GM23248 (cell line): ENCODE measurements at places on chromosomes 13 and 19.

DNA sequence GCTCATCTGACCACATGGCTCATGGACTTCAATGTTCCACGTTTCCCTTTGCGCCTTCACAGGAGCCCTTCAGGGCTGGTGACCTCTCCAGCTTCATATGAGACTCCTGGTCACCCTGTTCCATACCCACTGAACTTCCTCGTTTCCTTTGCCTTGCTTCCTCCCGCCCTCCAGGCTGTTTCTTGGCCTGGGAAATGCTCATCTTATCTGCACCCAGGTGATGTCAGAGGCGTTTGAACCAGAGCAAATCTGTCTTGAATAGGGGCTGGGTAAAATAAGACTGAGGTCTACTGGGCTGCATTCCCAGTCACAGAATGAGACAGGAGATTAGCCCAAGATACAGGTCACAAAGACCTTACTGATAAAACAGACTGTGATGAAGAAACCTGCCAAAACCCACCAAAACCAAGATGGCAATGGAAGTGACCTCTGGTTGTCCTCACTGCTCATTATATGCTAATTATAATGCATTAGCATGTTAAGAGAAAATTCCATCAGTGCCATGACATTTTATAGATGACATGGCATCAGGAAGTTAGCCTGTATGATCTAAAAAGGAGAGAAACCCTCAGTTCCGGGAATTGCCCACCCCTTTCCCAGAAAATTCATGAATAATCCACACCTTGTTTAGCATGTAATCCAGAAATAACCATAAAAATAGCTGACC is 102.7 kb downstream of the DCLK1 start:
- no peak for DNase-seq

GRCh38 chr13:84946192-84946591 is 853.0 kb downstream of the SLITRK6 start:
- DNase-seq = no peak

GRCh38 chr13:21478881-21479808 is 20.0 kb upstream of the ZDHHC20 start:
- DNase-seq = peak; percentile 77

GRCh38 chr19:9878511-9879196 is 43.5 kb downstream of the PIN1 start:
- DNase-seq = no peak

DNA sequence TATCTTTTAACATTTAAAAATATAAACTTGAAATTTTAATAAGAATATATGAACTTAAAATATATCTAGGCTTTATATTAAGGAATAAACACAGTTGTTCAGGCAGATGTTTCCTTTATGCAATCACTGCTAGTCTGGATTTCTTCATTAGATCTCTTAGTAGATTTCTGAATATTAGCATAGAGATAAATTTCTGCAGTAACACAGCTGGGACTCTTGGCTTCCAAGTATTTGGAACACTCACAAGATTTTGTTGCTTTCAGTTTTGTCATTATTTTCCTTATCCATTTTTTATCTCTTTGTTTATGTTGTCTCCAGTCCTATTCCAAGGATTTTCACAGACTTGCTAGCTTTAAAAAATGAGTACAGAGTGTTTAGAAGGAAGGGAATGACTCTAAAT is 857.1 kb downstream of the GPC5 start:
- DNase-seq = no peak

- DNase-seq = peak; percentile 76
Observed at GRCh38 chr13:48750588-48751383, 97.1 kb downstream of the CYSLTR2 start.

DNA sequence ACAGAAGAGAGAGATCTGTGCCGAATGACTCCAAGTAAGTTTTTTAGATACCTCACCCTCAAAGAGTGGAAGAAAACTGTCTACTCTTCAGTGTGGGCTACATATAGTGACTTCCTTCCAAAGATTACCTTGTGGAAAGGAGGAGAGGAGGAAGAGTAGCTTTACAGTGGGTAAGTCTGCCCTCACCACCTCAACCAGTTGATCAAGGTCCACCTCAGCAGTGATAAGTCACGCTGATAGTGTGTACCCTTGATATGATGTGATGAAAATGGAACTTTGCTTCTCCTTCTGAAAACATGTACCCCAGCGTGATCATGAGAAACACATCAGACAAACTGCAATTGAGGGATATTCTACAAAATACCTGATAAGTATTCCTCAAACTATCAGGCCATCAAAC is 20.6 kb downstream of the KLF5 start:
- no peak for DNase-seq

DNA sequence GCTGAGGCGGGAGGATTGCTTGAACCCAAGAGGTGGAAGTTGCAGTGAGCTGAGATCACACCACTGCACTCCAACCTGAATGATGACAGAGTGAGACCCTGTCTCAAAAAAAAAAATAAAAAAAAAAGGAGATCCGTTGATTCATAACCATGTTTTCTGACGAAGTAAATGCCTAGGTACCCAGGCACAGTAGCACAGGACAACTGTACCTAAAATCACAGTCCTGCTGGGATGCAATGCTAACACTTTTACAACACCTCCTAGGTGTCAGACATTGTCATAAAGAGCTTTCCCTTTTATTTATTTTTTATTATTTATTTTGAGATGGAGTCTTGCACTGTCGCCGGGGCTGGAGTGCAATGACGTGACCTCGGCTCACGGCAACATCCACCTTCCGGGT is 2.5 kb upstream of the TTC9B start:
- DNase-seq = no peak

DNA sequence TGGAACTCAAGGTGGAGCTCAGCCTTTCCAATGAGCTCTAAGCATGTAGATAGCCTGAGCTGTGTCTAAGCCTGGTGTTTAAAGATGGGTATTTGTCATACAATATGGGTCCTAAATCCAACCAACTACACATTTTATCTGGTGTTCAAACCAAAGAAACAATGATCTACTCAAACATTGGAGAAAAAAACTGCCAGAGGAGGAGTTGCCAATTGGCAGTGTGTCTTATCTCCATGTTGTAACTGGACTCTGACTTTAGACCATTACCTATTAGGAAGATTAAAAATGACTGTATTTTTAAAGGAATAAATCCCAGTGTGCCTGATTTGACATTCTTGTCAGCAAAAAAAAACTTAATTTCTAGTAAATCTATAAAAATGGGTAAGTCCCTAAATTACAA is 96.3 kb downstream of the COG6 start:
- no peak for DNase-seq
